ENCODE measurements at places on chromosomes 1 and 21. TPM values are rescaled to one million over a fixed set of nuclear protein-coding genes. Genes with fewer than 3 reads are reported as not detected.

Gene PPFIA4
- 19.2 TPM for total RNA-seq

Gene E2F2
- 0.20 TPM for total RNA-seq

Gene NHLH1
- total RNA-seq, result not detected

Gene TACSTD2
- total RNA-seq, result 0.71 TPM

Gene KCNQ4
- total RNA-seq, result 1.7 TPM

Gene LY9
- total RNA-seq, result 0.20 TPM

Gene BOLA1
- 28.0 TPM for total RNA-seq

Gene ACTL8
- not detected for total RNA-seq

Gene CHAF1B
- total RNA-seq, result 0.33 TPM

Gene FMO1
- 0.47 TPM for total RNA-seq

Gene UAP1
- total RNA-seq, result 53.1 TPM

Gene EDEM3
- 30.0 TPM for total RNA-seq

Gene NPHS2
- not detected for total RNA-seq

Gene BARHL2
- not detected for total RNA-seq

Gene IFI44
- total RNA-seq, result 8.1 TPM

Gene TAF5L
- 8.6 TPM for total RNA-seq

DNA sequence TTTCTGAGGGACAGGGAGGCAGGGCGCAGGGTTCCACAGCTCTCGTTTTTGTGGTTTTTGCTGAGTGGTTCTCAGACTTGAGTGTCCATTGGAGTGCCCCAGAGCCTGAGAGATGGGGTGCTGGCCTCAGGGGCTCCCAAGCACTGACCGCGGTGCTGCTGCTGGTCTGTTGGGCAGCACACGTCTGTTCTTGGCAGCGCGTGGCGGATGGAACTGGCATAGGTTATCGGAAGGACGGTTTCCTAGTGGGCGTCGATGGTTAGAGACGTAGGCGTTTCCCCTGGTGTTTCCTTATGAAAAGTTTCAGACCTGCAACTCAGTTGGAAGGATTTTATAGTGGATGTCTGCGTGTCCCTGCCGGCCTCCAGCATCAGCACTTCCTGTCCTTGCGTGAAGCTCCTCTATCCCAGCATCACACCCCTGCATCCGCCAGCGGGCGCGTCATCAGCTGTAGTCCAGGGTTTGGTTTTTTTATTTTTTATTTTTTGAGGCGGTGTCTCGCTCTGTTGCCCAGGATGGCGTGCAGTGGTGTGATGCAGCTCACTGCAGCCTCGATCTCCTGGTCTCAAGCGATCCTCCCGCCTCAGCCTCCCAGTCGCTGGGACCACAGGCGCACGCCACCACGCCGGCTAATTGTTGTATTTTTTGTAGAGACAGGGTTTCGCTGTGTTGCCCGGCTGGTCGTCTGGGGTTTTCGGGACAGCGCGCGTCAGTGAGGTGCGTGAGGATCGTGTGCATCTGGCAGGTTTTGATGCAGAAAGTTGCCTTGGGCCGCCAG lies 11.8 kb downstream of the RRP1 start:
- no peak for DNase-seq

GRCh38 chr1:45353685-45354084 lies 13.4 kb upstream of the MUTYH start:
- no peak for DNase-seq

DNA sequence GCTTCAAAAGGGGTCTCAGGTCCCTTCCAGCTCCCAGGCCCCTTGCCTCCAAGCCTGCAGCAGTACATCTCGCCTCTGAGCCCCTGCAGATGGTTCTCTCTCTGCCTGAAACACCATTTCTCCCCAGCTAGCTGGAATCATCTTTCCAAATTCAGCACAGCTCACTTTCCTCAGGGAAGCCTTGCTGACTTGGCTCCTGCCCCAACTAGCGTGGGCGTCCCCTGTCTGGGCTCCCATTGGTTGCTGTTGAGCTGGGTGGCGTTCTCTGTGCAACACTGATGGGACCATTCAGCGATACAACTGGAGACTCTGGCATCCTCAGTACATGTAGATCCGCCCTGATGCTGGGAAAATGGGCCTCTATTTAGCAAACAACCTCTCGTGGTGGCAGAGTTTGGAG lies 141.3 kb upstream of the IGSF21 start:
- no peak for DNase-seq

GRCh38 chr1:216388558-216388957 lies 34.7 kb downstream of the USH2A start:
- DNase-seq, result no peak

GRCh38 chr1:82227306-82228095 lies 426.8 kb downstream of the ADGRL2 start:
- DNase-seq, result no peak

GRCh38 chr1:10936998-10937901 lies 75.2 kb upstream of the TARDBP start:
- DNase-seq, result no peak

GRCh38 chr1:1067860-1068516 lies 6.1 kb downstream of the RNF223 start:
- DNase-seq, result no peak

- no peak for DNase-seq
These were observed 3.9 kb downstream of the PRXL2B start for GRCh38 chr1:2590233-2591141.

- DNase-seq, result no peak
These were observed 17.6 kb upstream of the ALX3 start for GRCh38 chr1:110087812-110088738.

- no peak for DNase-seq
These were observed 22.9 kb downstream of the SAMSN1 start for GRCh38 chr21:14523234-14523633.

DNA sequence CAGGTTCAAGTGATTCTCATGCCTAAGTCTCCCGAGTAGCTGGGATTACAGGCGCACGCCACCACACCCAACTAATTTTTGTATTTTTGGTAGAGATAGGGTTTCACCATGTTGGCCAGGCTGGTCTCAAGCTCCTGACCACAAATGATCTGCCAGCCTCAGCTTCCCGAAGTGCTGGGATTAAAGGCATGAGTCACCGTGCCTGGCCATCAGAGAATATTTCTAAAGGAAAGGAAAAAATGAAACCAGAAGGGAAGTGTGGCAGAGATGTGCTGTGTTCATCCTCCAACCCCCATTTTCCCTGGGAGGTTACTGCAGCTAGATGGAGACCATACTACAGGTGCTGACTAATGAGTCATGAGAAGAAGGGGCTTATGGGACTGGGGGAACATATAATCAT lies 964.1 kb downstream of the TTLL7 start:
- no peak for DNase-seq

GRCh38 chr1:189859385-189859977 lies 618.2 kb downstream of the BRINP3 start:
- DNase-seq, result no peak

- DNase-seq, result no peak
These were observed 96.8 kb upstream of the ATP1B1 start for GRCh38 chr1:169009666-169010065.

DNA sequence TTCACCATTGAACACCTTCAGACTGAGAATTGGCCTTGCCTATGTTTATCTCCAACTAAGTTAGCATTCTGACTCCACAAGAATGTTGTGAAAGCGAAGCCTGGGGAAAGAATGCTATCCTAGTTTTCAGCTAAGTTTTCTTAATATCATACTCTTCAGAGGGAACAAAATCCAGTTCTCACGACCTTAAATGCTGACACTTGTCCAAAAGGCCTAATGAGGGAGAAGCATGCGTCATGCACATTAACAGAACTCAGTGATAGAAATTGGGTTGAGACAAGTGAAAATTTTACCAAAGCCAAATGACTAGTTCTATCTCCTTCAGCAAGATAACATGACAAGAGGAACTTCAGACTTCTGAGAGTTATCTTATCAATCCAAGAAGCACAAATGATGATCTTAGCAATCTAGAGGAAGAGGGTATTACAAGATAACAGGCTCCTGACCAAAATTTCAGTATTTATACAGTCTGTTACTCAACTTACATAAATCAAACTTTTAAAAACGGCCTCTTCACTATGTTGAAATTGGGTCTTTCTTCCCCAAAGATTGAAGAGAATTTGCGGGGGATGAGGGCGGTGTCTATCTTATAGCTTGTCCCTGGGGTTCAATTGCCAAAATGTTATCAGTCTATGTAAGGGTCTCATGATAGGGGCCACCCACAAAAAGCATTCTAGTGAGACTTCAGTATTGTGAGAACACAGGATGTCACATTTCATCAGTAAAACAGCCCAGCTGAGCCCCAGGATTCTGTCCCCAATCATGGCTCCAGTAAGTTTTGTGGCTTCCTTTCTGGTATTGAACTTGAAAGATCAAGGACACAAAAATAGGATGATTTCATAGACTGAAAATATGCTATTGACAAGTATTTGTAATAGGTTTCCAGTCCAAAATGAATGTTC lies 26.5 kb upstream of the SLC45A3 start:
- DNase-seq, result no peak

DNA sequence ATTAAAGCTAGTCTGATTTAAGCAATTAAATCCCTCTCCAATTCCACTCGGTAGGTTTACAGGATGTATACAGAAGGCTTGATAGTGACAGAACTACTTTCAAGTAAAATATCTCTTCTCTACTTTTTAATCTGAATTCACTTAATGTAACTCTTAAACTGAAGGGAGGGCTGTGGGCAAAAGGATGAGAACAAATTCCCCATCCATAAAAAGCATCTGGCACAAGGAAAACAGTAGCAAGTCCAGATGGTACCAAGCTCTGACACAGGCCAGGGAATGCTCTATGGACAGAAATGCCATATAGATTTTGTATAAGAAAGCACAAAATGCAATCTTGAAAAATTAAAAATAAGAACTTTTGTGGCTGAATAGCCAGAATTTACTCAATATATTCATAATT lies 53.1 kb upstream of the USH2A start:
- DNase-seq, result no peak

GRCh38 chr1:43452789-43453441 lies 816 bp downstream of the HYI start:
- no peak for DNase-seq

DNA sequence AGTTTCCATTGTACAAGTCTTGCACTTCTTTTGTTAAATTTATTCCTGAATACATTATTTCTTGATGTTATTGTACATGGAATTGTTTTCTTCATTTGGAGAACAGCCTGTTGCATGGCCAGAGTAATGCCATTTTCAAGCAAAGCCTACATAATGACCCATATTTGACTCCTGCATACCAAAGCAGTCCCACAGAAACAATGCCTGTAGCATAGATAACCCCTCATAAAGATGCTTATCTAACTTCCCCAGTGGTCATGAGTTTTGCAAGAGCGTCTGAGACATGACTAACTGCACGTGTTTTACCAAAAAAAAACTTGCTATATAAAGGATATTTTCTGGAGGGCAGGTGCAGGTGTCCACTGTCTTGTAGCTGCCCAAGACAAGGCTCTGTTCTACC lies 30.3 kb upstream of the RLF start:
- DNase-seq, result no peak

- DNase-seq, result no peak
These were observed 127.5 kb downstream of the RHOU start for GRCh38 chr1:228862542-228863505.

DNA sequence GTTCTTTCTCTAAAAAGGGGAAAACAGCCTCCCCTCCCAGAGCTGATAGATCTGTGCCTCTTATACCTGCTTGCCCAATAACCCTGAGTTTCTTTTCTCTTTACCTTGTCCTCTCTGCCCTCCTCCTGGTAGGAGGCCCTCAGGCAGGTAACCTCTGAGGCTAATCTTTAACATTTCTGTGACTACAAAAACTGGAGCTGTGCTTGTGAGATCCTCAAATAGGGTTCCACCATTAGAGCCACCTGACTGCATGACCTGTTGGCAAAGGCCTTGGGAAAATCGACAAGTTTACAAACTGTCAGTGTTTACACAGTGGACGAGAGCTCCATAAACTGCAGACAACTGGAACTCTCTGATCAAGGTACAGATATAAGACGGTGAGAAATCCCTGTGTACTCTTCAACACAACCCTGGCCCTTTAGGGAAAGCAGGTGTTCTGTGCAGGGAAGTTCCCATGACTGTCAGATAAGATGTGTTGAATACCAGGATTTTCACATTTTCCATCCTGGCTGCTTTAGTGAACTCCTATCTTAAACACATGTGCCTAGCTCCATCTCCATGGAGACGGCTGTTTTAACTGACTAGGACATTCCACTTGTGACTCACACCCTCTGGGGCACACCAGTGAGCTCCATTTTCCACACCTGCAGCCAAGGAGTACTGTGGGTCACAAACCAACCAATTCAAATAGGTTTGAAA lies 38.3 kb downstream of the ECE1 start:
- DNase-seq, result peak; percentile 94

DNA sequence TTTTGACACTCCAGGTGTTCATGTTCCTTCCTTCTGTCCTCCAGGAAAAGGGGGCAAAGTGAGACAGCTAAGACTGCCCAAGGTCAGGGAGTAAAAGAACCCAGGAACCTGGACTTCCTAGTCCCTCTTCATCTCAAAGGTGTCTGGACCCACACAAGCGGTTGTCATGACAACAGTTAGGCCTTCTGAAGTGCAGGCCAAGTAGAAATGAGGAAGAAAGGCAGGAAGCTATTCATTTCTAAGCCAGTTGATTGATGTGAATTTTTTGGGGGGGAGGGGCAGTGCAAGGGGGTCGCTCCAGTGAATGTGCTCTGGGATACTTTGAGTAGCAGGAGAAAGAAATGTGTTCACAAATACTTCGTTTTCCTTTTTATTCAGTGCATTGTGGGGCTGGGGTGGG lies 114.3 kb downstream of the NAV1 start:
- DNase-seq, result no peak

GRCh38 chr1:89262643-89263042 lies 10.0 kb downstream of the GBP5 start:
- no peak for DNase-seq

DNA sequence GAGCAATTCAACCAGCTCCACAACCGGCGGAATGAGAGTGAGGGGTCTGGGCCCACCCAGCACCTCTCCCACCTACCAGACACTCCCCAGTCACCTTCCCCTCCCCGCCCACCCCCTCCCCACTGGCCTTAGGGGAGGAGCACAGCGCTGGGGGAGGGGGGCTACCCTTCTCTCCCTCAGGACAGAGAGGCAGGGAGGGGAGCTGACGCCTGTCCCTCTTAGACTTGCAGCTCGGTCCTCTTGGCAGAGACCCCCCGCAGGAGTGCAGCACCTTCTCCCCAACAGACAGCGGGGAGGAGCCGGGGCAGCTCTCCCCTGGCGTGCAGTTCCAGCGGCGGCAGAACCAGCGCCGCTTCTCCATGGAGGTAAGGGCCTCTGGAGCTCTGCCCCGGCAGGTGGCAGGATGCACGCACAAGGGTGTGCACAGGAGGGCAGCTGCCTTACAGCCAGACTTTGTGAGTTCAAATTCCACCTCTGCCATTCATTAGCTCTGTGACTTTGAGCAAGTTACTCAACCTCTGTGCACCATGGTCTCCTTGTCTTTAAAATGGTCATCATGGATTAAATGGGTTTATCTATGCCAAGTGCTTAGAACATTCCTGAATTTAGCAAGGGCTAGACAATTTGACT lies 18.9 kb downstream of the CDK18 start:
- no peak for DNase-seq

DNA sequence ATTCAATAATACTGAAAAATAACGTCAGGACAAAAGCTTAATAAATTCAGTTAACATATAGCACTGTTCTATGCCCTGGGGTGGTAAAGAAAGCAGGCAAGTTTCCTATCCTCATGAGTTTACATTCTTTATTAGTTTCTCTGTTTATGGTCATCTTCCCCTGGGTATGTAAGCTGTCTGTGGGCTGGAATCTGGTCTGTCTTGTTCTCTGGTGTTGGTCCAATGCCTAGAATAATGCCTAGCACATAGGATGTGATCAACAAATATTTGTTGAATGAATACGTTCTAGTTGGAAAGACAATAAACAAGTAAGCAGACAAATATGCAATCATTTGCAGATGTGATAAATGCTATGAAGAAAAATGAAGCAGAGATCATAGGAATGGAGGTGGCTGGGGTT lies 7.2 kb upstream of the IGSF3 start:
- DNase-seq, result no peak

- DNase-seq, result no peak
These were observed 117.2 kb downstream of the NRDC start for GRCh38 chr1:51761351-51761750.

Data from right atrium auricular region (tissue), 2 donors.